ENCODE measurements at places on chromosomes 3 and 15. TPM values are rescaled to one million over a fixed set of nuclear protein-coding genes. Genes with fewer than 3 reads are reported as not detected.

The SUCLG2 gene
- 63.8 TPM for total RNA-seq

The CRTC3 gene
- total RNA-seq: 58.2 TPM

The SKOR1 gene
- 1.9 TPM for total RNA-seq

The CYP8B1 gene
- total RNA-seq: under 0.01 TPM

The MASP1 gene
- not detected for total RNA-seq

The MRAS gene
- 5.8 TPM for total RNA-seq

The LDHAL6B gene
- not detected for total RNA-seq

The SERPINI2 gene
- not detected for total RNA-seq

The PGBD4 gene
- total RNA-seq: 4.5 TPM

The UPK1B gene
- total RNA-seq: 0.10 TPM

The GHSR gene
- total RNA-seq: not detected

Measured in mononuclear cell (primary cell).